CD4-positive, alpha-beta T cell treated with Interleukin-17A for 4 hours (primary cell): ENCODE measurements at places on chromosomes 6 and 20.

DNA sequence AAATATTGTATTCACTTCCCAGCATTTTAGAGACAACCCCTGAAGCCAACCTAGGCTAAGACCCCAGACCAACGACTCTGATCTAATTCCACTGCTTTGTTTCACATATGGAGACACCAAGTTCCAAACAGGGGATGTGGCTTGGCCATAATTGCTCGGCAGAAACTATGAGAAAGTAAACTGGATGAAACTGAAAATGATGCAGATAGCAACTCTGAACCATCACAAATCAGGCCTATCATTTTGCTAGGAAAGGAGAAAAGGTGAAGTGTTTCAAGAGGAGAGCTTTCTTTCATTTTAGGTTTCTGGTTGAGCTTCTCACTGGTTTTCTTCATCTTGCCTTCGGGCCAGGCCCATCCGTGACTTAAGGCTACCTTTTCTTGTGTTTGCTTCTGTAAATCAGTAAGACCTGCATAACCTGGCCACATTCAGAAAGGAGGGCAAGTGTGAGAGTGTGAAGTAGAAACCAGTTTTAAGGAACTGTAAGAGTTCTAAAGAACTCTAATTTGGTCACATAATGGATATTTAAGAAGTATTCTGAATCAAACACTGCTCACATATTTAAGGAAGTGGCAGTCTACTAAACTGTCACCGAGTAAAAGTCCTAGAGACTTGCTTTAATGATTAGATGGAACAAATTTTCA lies 105.8 kb downstream of the BACH2 start:
- DNase-seq, result no peak

- DNase-seq, result no peak
Measured at GRCh38 chr6:4599924-4600323, 176.3 kb upstream of the CDYL start.

GRCh38 chr6:44078827-44079671 lies 48.2 kb downstream of the MRPL14 start:
- DNase-seq, result peak; percentile 76

DNA sequence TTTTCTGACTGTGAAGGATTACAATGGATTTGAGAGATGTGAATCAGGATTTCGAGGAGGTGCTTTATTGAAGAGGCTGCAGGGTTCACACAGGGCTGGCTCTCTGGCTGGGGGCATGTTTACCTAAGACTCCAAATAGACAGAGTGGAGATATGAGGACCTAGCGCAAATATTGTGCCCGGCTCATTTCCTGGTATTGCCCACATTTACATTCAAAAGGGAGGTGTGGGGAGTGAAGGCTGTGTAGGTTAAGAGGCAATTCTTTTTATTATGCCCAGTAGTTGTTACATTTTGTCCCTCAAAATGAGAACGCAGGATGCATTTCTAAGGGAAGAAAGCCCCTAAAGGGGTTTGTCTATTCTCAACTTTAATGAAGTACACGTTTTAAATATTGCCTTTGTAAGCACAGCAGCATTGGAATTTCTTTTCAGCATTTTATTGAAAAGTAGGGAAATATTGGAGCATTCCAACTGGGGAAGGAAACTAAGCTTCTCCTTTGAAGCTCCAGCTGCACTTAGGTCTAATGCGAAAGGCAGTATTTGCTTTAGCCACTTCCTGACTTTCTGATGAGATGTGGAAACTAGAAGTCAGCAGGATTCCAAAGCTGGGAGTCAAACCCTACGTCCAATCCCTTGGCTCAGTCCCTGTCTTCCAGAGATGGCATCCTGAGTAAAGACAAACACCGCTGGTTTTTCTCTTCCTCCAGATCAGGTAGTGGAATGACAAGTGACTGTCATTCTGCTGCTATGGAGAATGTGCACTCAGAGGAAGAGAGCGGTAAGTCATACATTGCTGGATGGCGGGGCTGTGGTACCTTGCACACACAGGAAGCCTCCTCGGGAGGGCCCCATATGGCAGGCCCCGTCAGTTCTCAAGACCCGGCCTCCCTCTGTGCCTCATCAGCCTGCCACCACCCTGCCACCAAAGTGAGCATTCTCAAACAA lies 70.7 kb downstream of the MYB start:
- DNase-seq, result no peak

- no peak for DNase-seq
Measured at GRCh38 chr6:129653746-129654145, 56.2 kb downstream of the ARHGAP18 start.

GRCh38 chr6:5126214-5126613 lies 41.1 kb downstream of the PPP1R3G start:
- no peak for DNase-seq

GRCh38 chr6:50815436-50816114 lies 3.1 kb upstream of the TFAP2B start:
- DNase-seq, result no peak

DNA sequence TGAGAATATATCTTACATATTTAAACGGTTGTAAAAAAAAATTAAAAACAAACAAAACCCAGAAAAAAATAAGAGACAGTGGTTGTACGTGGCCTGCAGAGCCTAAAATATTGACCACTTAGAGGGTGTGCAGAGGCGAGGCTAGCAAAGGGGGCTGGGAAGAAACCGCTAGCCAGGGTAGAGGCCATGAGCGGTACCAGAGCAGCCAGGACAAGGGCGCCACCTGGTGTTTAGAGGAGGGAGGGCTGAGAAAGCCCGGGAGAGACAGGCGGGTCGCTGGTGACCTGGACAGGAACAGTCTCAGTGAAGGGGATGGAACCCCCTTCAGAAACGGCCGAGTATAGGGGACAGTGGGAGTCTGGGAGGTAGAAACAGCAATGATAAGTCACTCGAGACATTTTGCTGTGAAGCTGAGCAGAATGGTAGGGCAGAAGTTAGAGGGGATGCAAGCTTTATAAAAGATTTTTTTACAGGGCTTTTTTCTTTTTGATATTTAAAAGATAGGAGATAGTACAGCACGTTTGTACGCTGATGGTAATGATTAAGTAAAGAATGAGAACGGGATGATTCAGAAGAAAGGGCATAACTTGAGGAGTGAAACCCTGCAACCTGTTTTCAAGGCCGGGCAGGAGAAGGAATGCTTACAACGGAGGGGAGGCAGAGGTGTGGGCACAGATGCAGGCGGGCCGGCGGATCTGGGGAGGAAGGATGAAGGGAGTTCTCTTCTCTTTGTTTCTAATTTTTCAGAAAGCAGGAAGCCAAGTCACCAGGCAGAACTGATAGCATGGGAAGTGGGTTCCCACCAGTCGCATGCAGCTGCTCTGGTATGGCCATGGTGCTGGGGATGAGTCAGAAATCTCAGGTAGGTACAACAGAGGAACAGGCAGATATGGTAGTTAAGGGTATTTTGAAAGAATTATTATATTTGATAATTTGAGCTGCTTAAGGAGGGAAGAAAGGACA lies 76.2 kb downstream of the FAM229B start:
- DNase-seq, result peak; percentile 79

GRCh38 chr20:33083544-33084340 lies 4.3 kb downstream of the BPIFB4 start:
- DNase-seq, result no peak

GRCh38 chr20:60087563-60088105 lies 129.4 kb downstream of the CDH26 start:
- DNase-seq, result peak; percentile 4

GRCh38 chr6:128432394-128432793 lies 88.0 kb downstream of the PTPRK start:
- no peak for DNase-seq

DNA sequence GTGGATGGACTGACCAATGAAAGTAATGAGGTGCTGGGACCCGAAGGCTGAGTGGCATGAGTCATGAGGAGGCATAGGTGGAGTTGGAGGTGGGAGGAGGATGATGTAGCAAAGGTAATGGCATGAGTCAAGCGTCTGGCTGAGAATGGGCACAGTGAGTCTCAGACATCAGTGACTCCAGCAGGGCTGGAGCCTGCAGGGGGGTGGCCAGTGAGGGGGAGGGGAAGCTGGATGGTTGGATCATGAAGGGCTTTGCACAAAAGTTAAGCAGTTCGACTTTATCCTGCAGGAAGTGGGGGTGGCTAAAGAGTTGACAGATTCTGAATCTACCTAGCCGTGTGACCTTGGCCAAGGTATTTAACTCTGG lies 99.0 kb upstream of the IYD start:
- no peak for DNase-seq

- no peak for DNase-seq
Measured at GRCh38 chr20:20780127-20780824, 67.8 kb upstream of the RALGAPA2 start.

GRCh38 chr6:65719101-65719500 lies 12.1 kb upstream of the EYS start:
- no peak for DNase-seq

DNA sequence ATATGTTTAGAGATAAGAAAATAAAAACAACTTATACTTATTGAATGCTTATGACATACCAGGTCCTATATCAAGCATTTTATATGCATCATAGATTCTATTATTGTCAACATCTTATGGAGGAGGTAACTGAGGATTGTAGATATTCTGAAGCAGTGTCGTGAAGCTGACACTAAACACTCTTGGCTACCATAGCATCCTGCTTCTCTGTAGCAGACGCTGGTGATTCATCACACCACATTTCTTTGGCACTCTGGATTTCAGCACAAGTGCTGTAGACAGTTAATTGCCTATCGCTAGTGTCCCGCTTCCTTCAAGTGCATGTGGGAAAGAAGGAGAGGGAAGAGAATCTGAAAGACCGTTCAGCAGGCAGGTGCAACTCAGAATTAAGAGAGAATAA lies 317.1 kb downstream of the PLCB1 start:
- DNase-seq, result no peak

GRCh38 chr6:139114746-139115145 lies 20.1 kb upstream of the HECA start:
- DNase-seq, result no peak

DNA sequence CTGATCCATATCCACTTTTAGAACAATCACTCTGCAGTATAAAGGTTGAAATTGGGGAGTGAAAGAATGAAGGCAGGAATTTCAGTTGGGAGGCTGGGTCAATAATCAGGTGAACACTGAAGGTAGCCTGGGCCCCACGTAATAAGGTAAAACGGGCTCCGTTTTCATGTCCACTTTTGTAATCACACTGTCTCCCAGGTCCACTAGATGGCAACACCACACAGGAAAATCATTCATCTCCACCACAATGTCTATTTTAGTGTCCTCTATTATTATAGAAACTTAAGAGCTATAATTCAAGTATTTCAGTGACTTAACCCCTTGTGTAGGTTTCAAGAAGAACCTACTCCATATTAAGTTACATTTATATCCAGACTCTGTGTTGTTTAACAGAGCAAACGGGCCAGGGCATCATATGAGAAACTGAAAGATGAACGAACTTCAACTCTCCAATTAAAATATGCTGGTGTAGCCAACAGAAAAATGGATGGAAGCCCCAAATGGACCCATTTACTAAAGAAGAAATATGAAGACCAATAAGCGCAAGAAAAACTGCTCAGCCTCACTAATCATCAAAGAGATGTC lies 45.9 kb upstream of the MC3R start:
- DNase-seq, result no peak

DNA sequence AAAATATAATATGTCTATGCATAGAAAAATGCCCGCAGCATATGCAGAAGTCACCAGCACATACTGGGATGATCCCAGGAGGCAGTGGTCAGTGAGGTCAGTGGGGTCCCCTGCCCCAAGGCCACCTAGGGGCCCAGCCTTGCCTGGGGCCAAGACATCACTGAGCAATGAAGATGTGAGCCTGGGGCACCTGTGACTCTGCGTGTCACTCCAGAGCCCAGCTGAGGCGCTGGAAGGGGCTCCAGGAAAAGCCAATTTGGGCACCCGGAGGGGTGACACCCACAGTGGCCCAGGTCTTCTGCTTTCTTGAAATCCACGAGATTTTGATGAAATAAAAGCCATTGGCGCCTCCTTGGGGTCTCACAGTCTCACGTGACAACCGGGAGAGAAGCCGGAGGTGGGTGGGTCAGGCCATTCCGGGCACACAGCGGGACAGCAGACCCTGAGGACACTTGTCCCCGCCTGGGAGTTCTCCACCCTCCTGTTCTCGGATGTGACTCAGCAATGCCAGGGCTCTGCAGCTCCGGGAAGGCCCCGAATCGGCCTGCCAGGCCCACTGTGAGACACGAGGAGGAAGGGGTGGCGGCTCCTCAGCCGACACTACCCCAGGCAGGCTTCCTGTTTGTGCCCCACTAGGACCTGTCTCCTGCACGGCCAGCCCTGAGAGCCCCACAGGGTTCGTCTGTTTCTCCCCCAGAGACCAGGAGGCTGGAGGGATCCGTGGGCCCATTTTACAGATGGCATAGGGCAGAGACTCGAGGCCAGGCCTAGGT lies 24.4 kb upstream of the SLCO4A1 start:
- DNase-seq, result peak; percentile 71

DNA sequence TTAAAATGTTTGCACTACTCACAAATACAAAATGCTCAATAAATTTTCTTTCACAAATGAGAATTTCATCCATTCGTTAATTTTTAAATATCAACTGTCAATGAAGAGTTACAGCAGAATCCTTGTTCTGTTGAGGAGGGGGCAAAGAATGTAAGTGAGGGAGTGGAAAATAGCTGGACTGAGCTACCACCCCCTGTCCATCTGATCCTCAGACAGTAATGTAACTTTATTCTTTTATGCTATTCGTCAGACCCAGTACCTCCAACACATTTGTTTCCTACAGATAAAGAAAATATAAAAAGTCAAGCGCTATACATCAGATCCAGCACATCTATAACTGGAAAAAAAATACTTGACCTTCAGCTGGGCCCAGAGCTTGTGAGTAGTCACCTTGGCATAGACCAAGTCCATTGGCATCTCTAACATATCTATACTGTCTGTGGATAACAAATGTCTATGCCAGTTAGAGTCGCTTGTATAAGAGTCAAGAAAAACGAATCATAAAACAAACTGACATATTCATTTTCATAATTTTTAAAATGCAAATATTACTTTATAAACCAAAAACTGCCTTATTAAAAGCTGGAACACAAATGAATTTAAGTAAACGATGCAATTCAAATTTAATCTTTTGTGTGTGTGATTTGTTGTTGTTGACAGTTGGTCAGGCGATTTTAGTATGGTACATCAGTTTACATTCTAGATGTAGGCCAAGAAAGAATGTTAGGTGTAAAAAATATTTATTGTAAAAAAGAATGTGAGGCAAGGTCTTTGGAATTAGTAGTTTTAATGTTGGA lies 57.2 kb upstream of the HFE start:
- no peak for DNase-seq
